GM13977 (cell line): ENCODE measurements at places on chromosomes 5 and 9.

GRCh38 chr5:53130266-53130665, 20.7 kb upstream of the MOCS2 start:
- DNase-seq, result no peak

- no peak for DNase-seq
Measured at GRCh38 chr5:157159209-157159751, 6.8 kb downstream of the GARIN3 start.

DNA sequence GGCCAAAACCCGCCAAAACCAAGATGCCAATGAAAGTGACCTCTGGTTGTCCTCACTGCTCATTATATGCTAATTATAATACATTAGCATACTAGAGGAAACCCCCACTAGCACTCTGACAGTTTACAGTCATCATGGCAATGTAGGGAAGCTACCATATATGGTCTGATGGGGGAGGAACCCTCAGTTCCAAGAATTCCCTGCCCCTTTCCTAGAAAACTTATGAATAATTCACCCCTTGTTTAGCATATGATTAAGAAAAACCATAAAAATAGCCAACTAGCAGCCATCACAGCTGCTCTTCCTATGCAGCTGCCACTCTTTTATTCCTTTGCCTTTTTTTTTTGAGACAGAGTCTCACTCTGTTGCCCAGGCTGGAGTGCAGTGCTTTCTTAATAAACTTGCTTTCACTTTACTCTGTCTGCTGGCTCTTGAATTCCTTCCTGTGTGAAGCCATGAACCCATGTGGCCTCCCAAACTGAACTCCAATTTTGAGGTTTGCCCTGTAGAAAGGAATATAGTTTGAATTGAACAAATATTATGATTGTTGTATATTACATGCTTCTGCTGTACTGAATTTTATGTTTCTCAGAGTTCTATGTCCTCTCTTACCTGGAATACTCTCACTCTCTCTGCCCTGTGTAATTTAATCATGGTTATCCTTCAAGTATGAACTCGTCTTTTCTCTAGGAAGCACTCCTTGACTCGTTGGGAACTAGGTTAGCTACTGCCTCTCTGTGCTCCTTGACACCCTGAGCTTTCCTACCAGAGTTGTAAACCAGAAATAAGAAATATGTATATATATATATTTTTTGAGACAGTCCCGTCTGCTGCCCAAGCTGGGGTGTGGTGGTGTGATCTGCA, 59.8 kb downstream of the KIAA1958 start:
- DNase-seq, result no peak

DNA sequence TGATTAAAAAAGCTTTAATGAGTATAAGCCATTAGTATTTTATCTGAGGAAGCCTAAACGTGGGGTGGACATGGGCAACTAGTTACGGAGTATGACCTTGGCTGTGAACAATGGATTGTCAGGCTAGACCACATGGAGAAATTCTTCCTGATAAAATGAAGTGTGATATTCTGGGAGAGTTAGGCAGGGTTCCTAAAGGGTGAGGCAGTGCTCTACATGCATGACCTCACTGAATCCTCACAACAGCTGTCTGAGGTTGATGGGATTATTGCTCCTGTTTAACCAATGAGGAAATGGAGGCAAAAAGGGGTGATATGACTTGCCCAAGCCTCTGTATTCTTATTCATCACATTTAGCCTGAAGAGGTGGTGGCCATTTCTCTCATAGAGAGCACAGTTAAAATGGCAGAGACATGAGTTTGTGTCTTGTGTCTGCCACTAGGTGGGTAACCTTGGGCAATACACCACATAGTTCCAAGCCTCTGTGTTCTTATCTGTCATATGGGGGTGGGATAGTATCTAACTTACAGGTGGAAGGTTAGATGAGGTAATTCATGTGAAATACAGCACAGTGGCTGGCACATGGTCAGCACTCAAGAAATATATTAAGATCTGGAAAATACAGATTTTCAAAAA, 96.1 kb upstream of the NR3C1 start:
- DNase-seq, result no peak

DNA sequence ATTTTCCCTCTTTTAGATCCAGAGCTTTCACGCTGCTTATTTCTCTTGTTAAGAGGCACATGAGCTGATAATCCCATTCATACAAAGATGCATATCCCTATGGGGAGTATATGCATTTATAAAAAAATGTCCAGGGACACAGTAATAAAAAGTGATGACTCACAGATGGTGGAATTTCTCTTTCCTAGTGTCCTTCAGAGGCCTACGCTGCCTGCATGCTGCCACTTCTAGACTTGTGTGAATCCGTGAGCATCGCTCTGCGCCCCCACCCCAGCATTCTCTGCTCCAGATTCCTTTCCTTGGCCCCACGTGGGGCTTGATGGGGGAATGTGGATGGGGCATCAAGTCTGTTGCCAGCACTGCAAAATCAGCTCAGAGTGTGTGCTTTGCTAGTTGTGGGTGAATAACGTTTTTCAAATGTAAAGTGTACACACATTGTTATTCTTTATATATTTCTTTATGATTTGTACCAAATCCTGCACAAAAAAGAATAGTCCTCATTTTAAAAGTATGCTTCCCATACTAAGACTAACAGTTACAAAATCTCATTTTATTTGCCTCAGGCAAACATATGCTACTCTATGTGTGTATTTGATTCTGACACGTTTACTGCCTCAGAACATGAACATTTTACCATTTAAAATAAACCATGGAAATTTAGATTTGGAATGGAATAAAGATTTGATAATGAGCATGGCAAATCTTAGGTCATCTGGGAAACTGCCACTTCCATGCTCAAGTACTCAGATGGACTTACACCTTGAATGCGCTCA, 22.4 kb upstream of the RASGRF2 start:
- DNase-seq, result no peak
